SK-N-MC (cell line): ENCODE measurements at places on chromosomes 12 and 14.

- no peak for DNase-seq
Measured at GRCh38 chr14:66115740-66116502, 370.2 kb upstream of the CCDC196 start.

DNA sequence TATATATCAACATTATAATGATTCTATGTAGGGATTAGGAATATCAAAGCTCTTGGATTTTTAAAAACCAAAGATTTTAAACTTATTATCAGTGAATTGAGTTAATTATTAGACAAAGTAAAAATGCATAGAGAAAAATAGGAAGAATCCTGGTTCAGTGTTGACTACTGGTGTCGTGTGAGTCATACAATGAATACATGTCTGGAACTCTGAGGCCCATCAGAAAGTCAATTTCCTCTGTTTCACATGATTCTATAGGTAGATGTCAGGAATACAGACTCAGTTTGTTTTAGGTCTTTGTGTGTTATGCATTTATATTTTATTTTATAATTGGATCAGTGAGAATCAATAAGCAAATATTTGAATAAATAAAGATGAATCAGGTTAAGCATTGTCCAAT lies 84.5 kb upstream of the RTL1 start:
- no peak for DNase-seq

DNA sequence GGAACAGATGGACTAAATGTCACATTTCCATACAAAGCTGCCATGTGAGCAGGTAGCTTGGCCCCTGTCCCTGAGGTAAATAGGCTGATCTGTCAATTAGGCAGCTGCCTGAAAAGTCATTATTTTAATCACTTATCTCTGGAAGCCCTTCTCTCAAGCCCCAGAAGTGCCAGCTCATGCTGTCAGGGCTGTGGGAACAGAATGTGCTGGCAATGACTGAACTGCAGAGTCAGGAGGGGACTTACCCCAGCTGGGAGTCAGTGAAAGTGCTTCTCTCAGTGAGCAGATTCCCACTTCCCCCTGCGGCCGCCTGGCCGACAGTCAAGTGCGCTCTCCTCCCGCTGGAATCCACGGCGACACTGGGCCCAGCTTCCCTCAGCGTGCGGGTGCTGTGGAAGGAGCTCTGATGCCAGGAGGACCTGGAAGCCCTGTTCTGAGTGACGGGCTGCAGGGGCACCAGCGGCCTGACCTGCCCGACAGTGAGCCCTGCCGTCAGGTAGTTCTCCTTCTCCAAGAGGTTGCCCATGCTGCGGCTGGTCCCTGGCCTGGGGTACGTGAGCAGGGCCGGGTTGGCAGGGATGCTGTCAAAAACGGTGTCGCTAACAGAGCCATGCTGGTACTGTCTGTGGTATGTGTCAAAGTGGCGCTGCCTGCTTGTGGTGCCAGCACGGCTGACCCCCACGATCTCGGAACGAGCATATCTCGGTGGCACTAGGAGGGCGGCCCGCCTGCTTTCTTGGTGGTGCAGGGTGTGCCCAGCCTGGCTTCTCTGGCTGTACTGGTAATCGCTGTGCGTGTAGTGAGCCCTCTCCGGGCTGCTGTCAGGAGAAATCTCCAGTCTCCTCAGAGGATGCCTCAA lies 18.7 kb downstream of the PKP2 start:
- no peak for DNase-seq

DNA sequence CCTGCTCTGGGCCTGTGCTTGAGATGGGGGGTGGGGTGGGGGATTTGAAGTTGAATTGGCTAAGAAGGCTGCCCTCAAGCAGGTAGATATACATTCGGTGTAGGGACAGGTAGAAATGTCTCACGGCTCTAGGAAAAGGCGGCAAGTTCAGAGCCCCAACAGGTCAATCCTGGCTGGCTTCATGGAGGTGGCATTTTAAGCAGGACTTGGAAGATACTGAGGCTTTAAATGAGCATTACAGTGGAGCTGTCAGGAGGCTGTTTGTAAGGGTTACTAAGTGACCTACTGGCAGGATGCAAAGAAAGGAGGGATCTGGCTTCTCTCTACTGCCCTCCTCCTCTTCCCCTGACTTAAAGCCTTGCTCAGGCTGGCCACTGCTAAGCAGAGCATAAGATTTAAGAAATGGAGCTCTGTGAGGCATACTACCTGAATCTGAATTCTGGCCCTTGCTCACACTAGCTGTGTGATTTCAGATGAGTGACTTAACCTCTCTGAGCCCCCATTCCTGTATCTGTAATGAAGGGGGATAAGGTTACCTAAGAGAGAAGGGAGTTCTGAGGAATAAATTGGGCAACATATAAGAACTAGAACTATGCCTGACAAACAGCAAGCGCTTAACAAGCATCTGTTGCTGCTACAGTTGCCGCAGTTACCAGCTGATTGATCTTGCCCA lies 61.6 kb downstream of the SLC24A4 start:
- DNase-seq, result no peak

GRCh38 chr12:92987362-92987761 lies 58.3 kb upstream of the EEA1 start:
- peak; percentile 95 for DNase-seq

- DNase-seq, result no peak
Measured at GRCh38 chr14:76022991-76023390, 37.4 kb downstream of the IFT43 start.

DNA sequence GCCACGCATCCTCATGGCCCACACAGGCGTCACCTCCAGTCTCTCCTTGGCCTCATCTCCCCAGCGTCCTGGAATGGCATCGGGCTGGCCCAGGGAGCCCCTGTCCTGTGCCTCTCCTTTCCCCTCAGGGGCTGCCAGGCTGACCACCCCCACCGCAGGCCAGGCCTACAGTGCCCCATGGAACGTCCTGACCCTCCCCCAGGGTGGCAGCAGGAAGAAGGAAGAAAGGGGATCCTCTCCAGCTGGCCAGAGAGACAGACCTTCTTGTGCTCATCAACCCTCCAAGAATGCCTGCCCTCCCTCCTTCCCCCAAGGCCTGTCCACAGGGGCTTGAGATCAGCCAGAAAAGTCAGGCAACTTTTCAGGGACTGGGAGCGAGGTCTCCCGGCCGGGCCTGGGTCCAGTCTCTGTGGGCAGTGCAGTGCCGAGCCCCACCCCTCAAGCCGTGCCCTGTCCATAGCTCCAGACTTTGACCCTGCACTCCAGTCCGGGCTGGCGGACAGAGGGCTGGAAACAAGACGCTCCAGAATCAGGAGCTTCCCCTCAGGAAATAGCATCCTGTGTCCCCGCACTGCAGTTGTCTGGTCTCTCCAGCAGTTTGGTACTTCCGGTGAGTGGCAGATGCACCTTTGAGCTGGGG lies at the start of gene DAO:
TSS of gene DAO (plus strand) at position 478 of the 640 bp plus-strand sequence. CDS start 4,915 bp downstream, outside the sequence.
- DNase-seq, result no peak

GRCh38 chr12:25761356-25761755 lies 197.1 kb upstream of the RASSF8 start:
- no peak for DNase-seq

DNA sequence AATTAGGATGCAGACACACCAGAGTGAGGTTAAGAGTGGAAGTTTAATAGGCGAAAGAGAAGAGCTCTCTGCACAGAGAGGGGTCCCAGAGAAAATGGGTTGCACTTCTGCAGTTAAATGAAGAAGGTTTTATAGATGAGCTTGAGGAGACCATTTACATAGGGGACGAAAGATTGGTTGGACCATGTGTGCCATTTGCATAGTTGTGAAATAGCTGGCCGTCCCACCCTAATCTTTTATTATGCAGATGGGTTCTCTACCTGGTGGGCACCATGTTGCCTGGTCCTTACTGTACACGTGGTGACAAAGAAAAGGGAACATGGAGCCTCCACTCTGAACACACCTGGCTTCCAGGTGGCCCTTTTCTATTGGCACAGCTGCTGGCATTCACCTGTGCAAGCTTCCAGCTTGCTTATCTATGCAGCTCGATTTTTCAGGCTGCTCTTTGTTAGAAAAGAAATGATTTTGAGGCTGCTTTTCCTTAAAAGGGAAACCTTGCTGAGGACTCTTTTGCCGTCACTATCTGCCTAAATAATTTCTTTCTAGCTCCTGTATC lies 67.1 kb upstream of the SRSF5 start:
- DNase-seq, result no peak

DNA sequence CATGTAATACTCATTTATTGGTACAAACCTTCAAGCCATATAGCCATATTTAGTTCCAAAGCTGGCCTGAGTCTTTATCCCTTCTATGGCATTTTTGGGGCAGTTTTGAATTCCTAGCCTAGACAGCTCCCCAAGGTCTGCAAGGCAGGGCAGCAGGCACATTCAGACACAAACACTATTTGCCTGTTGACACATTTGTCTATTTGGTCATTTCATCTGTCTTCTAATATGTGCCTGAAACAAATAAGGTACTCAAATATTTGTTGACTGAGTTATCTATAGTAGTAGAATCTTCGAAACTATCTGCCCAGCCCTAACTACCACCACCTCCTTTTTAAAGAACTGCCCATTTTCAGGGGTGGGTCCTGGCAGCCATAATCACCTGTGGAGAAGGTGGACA lies 9.3 kb downstream of the PPM1H start:
- DNase-seq, result no peak

- DNase-seq, result no peak
Measured at GRCh38 chr12:116697716-116698115, 40.2 kb downstream of the SPRING1 start.

DNA sequence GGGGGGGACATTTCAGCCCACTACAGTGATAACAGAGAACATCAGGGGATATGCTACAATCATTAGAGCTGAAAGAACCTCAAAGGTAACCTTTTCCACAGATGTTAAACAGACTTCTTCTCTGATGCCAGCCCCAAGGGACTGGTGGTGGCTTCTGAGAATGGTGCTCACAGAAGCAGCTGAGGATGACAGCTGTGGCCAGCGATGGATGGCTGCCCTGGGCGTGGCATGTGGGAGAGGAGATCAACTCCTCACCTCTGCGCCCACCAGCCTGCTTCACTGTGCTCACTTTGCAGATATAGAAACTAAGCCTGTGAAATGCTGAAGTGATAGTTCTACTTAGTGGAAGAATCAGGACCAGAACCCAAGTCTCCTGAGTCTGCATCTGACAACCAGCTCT lies 33.0 kb downstream of the FOXN3 start:
- DNase-seq, result no peak

- DNase-seq, result no peak
Measured at GRCh38 chr12:9708853-9709252, 24.0 kb downstream of the CLECL1 start.

GRCh38 chr12:50639721-50640120 lies 124.2 kb upstream of the ATF1 start:
- no peak for DNase-seq

- no peak for DNase-seq
Measured at GRCh38 chr12:129034558-129035289, 181.4 kb downstream of the GLT1D1 start.

GRCh38 chr12:127063339-127064072 lies 1203.5 kb upstream of the TMEM132C start:
- no peak for DNase-seq

DNA sequence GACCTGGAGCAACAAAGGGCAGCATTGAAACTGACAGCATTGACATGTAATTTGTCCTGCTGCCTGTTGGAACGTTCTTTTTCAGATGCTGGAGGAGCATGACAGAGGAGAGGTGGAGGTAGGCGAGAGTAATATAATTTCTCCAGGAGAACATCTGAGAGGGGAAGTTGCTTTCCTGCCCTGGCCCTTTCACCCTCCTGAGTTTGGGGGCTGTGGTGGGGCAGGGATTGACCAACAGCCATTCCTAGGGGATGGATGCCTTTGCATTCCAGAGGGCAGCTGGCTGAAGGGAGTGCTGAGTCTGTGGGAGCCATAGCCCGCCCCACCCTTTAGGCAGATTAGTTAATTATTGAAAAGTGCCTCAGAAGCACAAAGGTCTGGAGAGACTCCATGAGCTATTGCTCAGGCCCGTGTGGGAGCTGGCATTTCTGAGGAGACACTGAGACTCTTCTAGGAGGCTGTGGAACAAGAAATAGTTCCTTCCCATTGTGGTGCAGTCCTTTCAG lies 73.5 kb downstream of the ARF6 start:
- no peak for DNase-seq

- DNase-seq, result no peak
Measured at GRCh38 chr14:100261621-100262020, 22.7 kb downstream of the YY1 start.

DNA sequence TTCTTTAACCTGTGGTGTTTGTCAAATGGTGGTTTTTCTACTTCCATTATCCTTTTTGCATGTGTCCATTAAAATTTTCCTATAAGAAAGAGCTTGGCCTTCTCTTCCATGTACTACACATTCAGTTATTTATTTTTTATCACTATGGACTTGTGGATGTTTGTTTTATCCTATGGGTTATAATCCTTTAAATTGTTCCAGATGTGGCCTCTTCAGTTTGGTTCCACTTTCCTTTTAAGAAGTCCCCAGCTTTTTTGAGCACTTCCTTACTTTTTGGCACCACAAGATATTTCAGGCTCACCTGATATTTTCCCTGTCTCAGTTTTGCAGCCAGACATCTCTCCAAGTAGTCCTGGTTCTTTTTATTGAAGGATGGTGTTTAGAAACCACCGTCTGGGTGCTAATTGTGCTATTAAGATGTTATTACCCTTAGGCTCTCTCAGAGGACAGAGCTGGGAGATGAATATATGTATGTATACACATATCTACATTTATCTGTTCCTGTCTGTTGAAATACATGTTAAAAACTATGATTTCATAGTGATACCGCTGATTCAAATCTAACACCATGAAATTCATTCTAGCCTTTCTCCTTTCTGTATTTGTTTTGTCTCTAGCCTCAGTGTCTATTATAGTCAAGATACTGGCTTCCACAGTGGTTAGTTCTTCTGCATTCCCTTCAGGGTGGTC lies 408.5 kb upstream of the RGS6 start:
- DNase-seq, result no peak

- no peak for DNase-seq
Measured at GRCh38 chr12:124498275-124499189, 68.9 kb downstream of the NCOR2 start.

DNA sequence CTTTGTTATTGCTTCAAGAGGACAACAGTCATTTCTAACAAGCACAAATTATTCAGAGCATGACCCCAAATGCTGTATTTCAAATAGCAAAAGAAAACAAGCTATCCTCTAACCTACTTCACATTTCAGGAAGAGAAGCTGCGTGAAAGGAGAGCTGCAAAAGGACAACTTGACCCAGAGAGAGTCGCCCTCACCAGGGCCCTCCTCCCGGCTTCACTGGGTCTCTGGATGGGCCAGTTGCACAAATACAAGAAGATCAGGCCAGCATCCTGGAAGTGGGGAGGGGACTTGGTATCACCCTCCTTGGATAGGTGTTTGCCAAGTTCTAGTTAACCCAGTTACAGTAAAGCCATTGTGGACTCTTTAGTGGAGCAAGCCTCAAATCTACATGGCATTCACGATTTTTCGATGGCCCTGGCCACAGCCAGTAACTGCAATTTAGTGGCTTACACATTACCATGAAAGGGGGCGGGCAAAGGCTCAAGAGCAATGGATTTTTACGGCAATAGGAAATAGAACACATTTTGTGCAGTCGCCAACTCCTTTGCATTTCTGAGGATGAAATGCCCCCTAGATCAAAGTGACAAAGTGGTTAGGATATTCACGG lies 166.9 kb upstream of the DIO2 start:
- DNase-seq, result no peak

- DNase-seq, result no peak
Measured at GRCh38 chr14:79074510-79074909, 904.3 kb downstream of the NRXN3 start.

- DNase-seq, result no peak
Measured at GRCh38 chr12:25365340-25365730, 114.6 kb upstream of the KRAS start.

GRCh38 chr14:37428954-37429353 lies 166.1 kb downstream of the FOXA1 start:
- DNase-seq, result no peak

- no peak for DNase-seq
Measured at GRCh38 chr14:104288272-104288671, 149.9 kb downstream of the KIF26A start.

GRCh38 chr12:66144791-66145754 lies 14.5 kb upstream of the LLPH start:
- DNase-seq, result peak; percentile 45
